Naive B cell (primary cell): ENCODE measurements at places on chromosomes 7 and 10. TPM values are rescaled to one million over a fixed set of nuclear protein-coding genes. Genes with fewer than 3 reads are reported as not detected.

The PTN gene
- not detected for polyA plus RNA-seq

GRCh38 chr10:63562857-63563256, 41.7 kb downstream of the REEP3 start:
- DNase-seq: no peak

DNA sequence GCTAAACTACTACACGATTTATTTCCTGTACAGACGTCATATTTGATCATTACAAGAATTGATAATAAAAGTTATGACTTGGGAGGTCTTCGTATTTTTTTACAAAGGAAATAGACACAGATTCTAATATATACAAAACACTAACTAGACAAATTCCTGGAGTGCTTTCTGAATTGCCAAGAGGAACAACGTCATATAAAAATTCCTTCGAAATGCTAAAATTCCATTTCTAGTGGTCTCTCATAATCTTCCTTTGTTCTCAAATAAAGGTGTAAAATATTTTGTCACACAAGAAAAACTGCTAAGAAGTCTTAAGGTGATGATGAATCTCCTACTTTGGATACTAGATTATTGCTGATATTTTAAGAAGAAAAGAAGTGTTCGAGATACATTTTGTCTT, 85.4 kb downstream of the CDK6 start:
- DNase-seq: no peak

- no peak for DNase-seq
Measured at GRCh38 chr7:50733552-50733951, 49.1 kb downstream of the GRB10 start.

DNA sequence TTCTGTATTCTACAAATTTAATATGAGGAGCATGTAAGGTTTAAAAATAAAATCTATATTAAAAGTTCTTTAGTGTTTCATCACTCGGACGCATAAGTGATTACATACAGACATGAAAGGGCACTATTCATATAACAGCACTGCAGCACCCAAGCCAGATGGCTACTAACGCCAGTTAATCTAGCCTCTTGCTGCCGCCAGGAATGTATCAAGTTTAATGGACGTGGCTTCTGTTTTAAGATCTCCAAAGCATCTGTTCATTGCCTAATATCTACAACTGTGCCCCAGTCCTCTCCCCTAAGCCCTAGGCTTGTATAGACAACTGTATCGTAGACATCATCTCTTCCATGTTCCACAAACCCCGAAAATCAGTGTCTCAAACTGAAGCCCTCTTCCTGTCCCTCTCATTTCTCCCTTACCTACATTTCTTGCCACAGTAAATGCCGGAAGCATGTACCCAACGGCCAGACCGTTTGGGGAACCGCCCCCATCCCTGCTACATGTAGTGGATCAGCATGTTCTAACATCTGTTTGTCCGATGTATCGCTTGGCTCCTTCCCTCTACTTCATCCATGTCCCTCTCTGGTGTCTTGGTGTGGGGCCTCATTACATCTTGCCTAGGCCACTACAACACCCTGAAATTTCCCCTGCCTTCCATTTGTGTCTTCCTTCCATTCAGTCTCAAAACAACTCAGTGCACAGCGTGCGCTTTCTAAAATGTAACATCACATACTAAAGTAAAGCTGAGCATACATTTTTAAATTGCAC, 147.5 kb upstream of the RSU1 start:
- DNase-seq: no peak

DNA sequence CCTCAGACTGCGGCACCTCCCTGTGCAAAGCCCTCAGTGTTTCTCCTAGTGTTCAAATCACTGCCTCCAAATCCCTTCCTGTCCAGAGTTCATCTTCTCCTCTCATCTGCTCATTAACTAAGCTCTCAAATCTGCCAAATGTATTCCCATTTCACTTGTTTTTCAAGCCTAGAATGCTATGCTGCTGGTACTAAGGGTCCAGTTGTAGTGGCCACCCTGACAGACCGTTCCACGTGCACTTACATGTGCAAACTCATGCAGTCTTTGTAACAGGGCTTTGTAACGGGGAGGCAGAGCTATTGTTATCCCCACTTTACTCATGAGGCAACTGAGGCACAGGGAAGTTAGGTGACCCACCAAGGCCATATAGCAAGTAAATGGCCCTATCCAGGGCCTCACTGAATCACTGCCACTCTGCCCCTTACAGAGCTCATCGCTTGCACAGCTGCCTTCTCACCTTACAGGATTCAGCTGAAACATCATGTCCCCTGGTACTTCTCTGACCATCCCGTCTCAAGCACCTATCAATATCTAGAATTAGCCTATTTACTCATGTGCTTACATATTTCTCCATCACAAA, 153.0 kb upstream of the PDE1C start:
- no peak for DNase-seq

The DNAH11 gene
- 0.40 TPM for polyA plus RNA-seq

The TMEM213 gene
- not detected for polyA plus RNA-seq

DNA sequence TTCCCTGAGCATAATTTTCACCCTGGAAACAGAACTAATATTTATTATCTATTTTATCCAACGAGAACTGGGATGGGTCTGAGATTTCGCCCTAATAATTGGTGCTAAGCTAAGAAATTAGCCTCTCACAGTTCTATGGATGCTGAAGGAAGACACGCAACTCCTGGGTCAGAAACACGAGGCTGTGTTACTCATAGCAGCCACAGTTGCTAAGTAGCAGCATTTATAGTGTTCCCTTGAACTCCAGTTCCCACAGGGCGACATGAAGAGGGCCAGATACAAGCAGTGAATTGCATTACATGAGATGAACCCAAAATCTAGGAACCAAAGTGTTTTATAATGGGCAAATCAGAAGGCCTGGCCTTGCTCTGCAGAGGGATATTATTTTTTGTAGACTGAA, 109.8 kb upstream of the AGR3 start:
- DNase-seq: no peak

- no peak for DNase-seq
Measured at GRCh38 chr10:1846032-1846431, 108.7 kb upstream of the ADARB2 start.

- no peak for DNase-seq
Measured at GRCh38 chr7:131164025-131164925, 163.4 kb upstream of the MKLN1 start.

DNA sequence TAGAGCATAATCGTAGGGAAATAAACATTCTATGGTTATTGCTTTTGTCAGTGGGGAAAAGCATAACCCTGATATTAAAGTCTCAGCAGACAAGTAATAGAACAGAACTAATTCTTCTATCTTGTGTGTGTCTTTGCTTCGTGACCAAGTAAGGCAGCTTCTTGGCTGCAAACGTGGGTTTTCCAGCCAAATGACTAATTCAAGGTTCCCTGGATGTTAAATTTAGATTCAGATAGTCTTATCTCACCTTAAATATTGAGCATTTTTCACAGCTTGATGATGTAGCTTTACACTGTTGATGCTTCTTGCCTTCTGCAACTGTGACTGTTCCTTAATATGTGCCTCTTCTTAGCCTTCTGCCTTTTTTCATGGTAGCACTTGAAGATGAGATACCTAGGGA, 113.0 kb downstream of the EXOC4 start:
- no peak for DNase-seq

DNA sequence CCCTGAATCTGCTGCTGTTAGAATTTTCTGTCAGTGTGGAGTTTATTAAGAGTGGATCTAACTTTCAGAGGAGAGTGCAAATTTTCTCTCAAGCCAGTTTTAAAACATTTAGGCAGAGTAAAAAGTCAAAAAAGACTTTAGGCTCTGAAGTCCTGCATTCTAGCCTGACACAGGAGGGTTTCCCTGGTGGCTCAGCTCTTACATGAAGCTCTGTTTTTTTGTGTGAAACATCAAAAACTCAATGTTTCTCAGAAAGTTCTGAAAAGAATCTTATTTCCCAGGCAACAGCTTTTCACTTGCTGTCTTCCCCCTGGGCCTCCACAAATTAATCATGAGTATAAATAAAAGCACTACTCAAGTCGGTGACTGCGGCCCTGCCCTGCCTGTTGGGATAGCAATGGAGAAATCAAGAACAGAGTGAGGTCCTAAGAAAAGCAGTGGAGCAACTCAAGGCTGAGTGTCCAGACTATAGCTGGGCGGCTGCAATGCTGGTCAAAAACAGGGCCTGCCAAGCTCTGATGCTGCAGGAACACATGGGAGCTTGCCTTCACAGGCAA, 22.3 kb upstream of the WDR11 start:
- no peak for DNase-seq

DNA sequence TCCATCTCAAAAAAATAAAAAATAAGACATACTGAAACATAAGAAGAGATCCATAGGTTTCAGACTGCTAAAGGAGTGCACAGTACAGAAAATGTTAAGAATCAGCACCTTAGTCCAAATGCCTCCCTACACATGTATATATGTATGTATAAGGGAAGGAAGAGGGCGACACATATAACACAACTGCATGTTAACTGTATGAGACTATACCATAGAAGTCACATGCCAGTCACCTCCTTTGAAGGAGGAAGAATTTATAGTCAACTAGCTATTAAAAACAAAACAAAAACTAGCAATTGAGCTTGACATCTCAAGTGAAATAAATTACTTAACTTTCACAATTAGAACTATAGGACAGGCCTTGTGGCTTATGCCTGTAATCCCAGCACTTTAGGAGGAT, 50.4 kb downstream of the IGF2BP3 start:
- DNase-seq: no peak

DNA sequence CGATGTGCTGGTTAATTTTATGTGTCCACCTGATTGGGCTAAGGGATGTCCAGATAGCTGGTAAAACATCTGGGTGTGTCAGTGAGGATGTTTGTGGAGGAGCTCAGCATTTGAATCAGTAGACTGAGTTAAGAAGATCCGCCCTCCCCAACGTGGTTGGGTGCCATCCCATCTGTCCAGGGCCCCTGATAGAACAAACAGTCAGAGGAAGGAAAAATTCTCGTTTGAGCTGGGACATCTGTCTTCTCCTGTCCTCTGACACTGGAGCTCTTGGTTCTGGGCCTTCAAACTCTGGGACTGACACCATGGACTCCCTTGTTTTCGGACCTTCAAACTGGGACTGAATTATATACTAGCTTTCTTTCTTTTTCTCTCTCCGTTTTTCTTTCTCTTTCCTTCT, 59.6 kb downstream of the CARD11 start:
- no peak for DNase-seq

The PNLIPRP2 gene
- not detected for polyA plus RNA-seq

The TMEM178B gene
- not detected for polyA plus RNA-seq

DNA sequence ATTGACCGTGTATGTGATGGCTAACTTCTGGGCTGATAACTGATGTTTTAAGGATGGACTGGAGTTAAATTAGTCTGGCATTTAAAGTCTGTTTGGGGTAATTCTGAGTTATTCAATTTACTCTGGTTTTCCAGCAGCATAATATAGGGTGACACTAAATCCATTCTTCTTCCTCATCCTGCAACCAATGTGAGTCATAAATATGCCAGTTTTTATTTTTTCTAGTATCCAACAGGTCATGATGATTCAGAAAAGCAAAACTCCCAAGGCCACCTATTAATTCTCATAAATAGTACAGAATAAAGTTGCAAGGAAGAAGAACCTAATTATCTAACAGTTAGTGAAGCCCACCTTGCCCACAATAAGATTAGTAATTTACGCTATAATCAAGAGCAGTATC, 7.5 kb upstream of the EPHB6 start:
- no peak for DNase-seq

GRCh38 chr10:74026428-74027015, 28.6 kb downstream of the VCL start:
- DNase-seq: no peak

The PIK3AP1 gene
- 170 TPM for polyA plus RNA-seq

GRCh38 chr7:104096683-104097082, 107.2 kb upstream of the RELN start:
- DNase-seq: no peak

- DNase-seq: no peak
Measured at GRCh38 chr7:156589808-156590207, 50.8 kb upstream of the RNF32 start.

GRCh38 chr7:84188786-84189405, 5.7 kb downstream of the SEMA3A start:
- no peak for DNase-seq

The SH2D4B gene
- polyA plus RNA-seq: 0.19 TPM

- DNase-seq: no peak
Measured at GRCh38 chr10:59072038-59072437, 104.4 kb upstream of the PHYHIPL start.
